ENCODE measurements at places on chromosomes 16 and 17. TPM values are rescaled to one million over a fixed set of nuclear protein-coding genes. Genes with fewer than 3 reads are reported as not detected.

Gene HLF
- not detected for total RNA-seq

Gene APRT
- total RNA-seq: 223 TPM

Gene YBX2
- not detected for total RNA-seq

Gene KRT222
- not detected for total RNA-seq

Gene RGS9
- 2.7 TPM for total RNA-seq

Gene TMC8
- total RNA-seq: not detected

Gene PRR35
- total RNA-seq: not detected

Gene STAC2
- not detected for total RNA-seq

Gene ODAD4
- 0.71 TPM for total RNA-seq

Gene TBC1D10B
- 45.6 TPM for total RNA-seq

Gene CA10
- not detected for total RNA-seq

Gene KRTAP16-1
- not detected for total RNA-seq

Gene CTRB1
- total RNA-seq: not detected

Gene CARD14
- total RNA-seq: not detected

Gene ZG16
- not detected for total RNA-seq

Gene CTF1
- 3.9 TPM for total RNA-seq

Gene GCGR
- not detected for total RNA-seq

Gene ACD
- 38.8 TPM for total RNA-seq

Gene GOSR1
- 8.9 TPM for total RNA-seq

Gene KIFC3
- 44.1 TPM for total RNA-seq

Data from myometrial cell (primary cell).